Activated CD4-positive, CD25-positive, alpha-beta regulatory T cell treated with anti-CD3 and anti-CD28 coated beads, Interleukin-2, amount 50 U/mL, for 72 hours (primary cell): ENCODE measurements at places on chromosomes 7 and 10.

- DNase-seq, result no peak
These were observed 238.5 kb downstream of the ADARB2 start for GRCh38 chr10:1498746-1499358.

DNA sequence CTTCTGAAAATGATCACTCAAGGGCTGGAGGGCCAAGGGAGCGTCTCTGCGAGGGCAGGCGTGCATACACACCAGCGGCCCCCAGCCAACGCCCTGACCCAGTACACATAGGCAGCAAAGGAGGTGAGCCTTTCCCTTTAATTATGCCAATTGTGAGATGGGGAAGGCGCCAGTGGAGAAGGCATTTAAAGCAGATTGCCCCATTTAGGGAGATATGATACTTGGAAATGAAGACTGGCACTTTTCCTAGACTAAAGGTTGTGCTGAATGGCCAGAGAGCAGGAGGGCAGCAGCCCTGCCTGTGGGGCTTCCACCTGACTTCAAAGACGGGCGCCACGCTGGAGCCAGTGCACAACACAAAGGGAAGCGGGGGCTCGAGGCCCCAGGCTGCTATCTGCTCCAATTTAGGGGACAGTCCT lies 24.1 kb downstream of the HIPK2 start:
- no peak for DNase-seq

DNA sequence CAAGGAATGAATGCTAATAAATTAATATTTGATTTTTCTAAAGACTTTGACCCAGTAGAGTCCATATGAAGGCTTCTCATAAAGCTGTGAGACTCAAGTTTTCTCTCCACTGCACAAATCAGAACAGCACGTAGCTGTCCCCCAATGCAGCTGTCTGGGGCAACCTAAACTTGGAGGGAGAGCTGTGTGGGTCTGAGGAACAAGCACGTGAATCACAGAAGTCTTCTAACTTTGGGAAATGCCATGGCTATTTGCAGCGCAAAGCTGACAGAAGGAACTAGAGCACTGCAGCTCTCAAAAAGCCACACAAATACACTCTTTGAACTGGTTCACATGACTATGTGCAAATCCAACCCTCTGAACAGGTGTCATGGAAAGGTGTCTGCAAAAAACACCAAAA lies 47.9 kb downstream of the COL1A2 start:
- no peak for DNase-seq

DNA sequence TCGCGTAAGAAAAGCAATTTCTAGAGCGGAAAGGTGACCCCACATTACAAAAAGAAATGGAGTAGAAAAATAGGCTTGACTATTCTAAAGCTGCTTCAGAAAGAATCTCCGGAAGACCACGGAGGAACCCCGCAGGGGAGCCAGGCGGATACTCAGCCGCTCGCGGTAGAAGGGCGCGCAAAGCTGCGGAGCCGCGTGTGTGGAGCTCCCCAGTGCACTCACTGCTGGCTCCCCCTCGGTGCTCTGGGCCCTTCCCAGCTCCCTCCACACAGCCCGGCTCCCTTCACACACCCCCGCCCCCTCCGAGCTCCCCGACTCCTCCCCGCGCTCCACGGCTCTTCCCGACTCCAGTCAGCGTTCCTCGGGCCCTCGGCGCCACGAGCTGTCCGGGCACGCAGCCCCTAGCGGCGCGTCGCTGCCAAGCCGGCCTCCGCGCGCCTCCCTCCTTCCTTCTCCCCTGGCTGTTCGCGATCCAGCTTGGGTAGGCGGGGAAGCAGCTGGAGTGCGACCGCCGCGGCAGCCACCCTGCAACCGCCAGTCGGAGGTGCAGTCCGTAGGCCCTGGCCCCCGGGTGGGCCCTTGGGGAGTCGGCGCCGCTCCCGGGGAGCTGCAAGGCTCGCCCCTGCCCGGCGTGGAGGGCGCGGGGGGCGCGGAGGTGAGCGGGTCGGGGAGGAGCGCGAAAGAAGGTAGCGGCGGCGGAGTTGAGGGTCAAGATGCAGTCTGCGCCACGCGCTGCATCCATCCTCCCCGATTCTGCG lies at the start of gene STEAP2:
Gene STEAP2 (plus strand): TSS at position 350 of the 758 bp plus-strand sequence. CDS start 13,343 bp downstream, outside the sequence.
- peak; percentile 31 for DNase-seq

DNA sequence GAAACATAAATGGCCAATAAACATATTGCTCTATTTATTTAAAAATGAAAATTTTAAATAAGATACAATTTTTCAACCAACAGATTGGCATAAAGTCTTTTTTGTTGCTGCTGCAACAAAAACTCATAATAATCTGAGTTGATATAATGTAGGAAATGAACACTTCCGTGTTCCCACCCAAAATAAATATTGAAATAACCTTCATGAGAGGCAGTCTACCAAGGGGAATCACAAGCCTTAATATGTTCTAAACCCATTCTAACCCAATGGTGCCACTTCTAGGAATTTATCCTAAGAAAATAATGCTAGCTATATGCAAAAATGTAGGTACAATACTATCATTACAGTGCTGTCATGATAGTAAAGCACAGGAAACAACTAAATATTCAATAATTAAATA lies 39.1 kb downstream of the SLC25A13 start:
- no peak for DNase-seq

GRCh38 chr7:6614953-6615722 lies at the start of gene ZNF853:
ZNF853 (plus strand) TSS chr7:6615610; CDS start chr7:6616175, 565 bp downstream.
- DNase-seq, result no peak

DNA sequence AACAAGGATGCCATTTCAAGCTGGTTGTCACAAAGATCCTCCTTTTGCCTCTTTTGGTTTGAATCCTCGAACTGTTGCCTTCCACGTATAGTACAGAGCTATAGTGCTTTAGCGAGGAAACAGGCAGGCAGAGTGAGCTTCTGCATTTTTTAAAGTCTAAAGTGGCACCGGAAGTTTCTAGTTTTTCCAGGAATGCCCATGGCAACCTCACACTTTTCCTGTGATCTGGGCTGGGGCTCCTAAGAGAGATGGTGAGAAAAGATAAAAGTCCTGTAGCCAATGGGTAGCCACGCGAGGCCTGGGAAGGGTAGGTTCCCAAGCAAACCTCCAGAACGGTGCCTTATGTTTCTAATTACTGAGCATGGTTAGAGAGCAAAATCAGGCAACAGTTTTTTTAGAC lies 76.7 kb downstream of the CALD1 start:
- DNase-seq, result no peak

GRCh38 chr7:125184801-125185200 lies 255.2 kb upstream of the POT1 start:
- DNase-seq, result no peak

GRCh38 chr10:27741173-27742091 lies 4.2 kb downstream of the MKX start:
- peak; percentile 31 for DNase-seq

DNA sequence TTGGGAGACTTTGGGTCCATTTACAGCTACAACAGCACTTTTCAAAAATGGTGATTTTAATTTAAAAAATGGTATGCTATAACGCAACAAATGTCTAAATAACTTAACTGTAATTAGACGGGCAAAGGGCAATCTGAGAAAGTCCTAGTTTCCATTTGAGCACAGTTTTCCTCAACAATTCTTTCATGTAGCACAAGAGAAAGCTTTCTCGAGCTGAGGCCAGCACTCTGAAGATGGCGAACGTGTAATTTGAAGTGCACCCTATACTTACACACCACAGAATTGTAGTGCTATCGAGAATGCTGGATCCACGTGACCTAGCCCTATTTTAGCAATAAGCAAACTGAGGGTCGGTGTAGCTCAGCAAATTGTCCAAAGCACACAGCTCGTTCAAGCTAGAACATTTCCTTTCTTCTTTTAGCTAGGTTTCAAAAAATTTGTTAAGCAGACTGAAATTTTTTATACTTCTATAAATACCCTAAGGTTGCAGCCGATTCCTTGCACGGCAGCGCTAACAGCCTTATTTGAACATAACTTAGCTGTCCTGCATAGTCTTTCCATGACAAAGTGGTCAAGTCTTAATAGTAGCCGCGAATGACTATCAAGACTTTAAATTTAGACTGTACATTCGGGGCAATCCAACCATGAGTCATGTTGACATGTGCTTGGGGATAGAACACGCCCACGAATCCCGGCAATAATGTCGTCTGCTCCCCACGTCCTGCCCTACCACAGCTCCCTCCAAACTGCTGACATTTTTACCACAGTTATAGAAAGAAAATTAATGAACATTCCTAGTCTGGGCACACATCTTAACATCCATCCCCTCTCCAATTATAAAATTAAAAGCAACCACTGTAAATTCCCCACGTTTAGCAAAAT lies 10.0 kb downstream of the KLF6 start:
- no peak for DNase-seq

DNA sequence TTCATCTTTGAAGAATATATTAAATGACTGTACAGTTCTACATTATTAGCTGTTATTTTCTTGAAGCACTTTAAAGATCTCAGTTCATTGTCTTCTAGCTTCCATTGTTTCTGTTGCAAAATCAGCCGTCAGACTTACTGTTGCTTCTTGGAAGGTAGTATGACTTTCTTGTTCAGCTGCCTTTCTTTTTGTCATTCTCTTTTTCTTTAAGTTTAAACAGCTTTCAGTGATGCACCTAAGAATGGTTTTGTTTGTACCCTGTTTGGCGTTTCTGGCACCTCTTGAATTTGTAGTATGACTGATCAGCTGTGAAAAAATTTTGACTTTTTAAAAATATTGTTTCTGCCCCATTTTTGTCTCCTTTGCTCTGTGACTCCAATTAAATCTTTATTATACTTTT lies 9.3 kb downstream of the MKLN1 start:
- DNase-seq, result no peak

DNA sequence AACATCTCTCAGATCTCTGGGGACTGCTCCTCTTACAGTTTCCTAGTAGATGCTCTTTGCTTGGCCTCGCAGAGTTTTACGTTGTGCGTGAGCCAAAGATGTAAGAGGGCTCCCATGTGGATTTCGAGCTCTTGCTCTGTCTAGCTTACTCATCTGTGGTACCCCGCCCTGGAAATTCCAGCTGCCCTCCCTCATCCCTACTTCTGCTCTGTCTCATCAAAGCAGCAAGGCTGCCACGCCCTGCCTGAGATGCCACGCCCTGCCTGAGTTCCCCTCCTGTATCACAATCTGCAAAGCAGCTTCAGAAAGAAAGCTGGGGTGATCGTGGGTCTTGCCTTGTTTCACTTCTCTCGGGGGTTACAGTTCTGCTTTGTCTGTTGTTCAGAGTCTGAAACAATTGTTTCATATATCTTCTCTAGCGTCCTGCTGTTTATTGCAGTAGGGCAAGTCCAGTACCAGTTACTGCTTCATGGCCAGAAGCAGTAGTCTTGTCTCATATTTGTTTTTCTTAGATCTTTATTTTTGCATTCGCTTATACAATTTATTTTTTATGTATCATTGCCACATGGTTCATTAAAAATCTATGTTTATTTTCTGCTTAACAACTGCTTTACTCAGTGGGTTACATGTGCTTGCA lies 36.1 kb upstream of the CCNY start:
- no peak for DNase-seq

DNA sequence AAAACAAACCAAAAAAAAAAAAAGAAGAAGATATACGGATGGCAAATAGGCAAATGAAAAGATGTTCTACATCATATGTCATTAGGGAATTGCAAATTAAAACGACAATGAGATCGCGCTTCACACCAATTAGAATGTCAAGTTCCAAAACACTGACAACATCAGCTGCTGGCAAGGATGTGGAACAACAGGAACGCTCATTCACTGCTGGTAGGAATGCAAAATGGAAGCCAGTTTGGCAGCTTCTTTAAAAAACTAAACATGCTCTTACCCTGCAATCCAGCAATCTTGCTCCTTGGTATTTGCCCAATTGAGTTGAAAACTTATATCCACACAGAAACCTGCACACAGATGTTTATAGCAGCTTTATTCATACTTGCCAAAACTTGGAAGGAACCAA lies 34.8 kb downstream of the CALML5 start:
- no peak for DNase-seq

DNA sequence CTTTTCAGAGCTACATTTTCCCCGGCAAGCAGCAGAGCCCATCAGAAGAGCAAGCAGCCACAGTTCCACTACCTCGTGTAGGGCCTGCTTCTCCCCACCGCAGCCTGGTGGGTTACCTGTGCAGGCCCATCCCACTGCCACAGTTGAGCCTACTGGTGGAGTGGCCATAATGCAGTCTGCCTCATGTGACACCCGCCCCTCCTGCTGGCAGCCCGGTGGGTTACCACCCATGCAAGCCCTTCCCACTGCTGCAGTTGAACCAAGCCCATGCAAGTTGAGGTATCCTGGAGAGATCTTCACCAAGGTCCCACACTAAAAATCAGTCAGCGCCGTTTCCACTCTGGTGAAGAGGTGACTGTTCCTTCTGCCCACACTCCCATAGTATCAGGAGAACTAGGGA lies 32.1 kb upstream of the CNNM1 start:
- DNase-seq, result no peak

- DNase-seq, result no peak
These were observed 29.5 kb downstream of the JCAD start for GRCh38 chr10:30029872-30030256.

- DNase-seq, result no peak
These were observed 67.6 kb downstream of the FAM53B start for GRCh38 chr10:124676416-124677062.

GRCh38 chr7:30322271-30323005 lies 38.0 kb downstream of the ZNRF2 start:
- no peak for DNase-seq

GRCh38 chr7:77651575-77652162 lies 44.6 kb upstream of the RSBN1L start:
- no peak for DNase-seq

GRCh38 chr10:66695046-66695445 lies 230.8 kb upstream of the LRRTM3 start:
- DNase-seq, result no peak

- no peak for DNase-seq
These were observed 1140.0 kb upstream of the AUTS2 start for GRCh38 chr7:68458010-68458908.

GRCh38 chr7:46660402-46660980 lies 739.4 kb upstream of the IGFBP3 start:
- DNase-seq, result no peak

DNA sequence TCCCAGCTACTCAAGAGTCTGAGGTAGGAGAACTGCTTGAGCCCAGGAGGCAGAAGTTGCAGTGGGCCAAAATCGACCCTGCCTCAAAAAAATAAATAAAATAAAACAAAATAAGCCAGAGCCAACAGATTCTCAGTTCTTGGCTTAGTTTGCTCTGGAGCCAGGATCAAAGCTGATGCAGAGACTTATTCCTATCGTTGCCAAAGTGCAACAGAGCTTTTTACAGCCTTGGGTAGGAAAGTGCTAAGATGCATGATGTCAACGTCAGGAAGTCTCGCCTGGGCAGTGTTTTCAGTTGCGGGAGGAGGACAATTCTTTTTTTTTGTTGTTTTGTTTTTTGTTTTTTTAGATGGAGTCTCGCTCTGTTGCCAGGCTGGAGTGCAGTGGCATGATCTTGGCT lies 43.8 kb upstream of the CYTH3 start:
- DNase-seq, result no peak

DNA sequence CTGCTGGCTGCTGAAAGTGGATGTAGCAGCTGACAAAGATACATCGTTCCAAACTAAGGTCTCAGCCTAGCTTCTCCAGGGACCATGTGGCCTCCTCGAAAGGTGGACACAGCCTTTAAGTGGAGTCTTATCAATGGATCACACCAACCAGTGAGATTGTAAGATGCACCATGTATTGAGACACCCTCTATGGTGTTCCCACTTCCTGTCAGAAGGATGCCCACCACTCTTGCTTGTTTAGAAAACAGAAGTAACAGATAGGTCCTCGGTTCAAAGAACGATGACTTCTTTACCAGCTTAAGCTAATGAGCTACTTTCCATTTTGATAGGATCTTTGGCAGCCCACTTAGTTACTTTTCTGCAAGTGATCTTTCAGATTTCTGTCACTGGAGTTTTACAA lies 34.3 kb downstream of the SLC25A13 start:
- DNase-seq, result no peak
